Foreskin keratinocyte (primary cell): ENCODE measurements at places on chromosomes 16 and 17. TPM values are rescaled to one million over a fixed set of nuclear protein-coding genes. Genes with fewer than 3 reads are reported as not detected.

TBX21 gene
- not detected in 2 replicates for polyA plus RNA-seq

TEX19 gene
- 0.02 TPM in 1 of 2 replicates, not detected in the other for polyA plus RNA-seq

ARL5C gene
- polyA plus RNA-seq = not detected in 2 replicates

SMIM5 gene
- polyA plus RNA-seq = 0.06 TPM in 1 of 2 replicates, not detected in the other

KRT24 gene
- 0.04 TPM in 1 of 2 replicates, not detected in the other for polyA plus RNA-seq

SPNS3 gene
- polyA plus RNA-seq = 0.12 TPM in 1 of 2 replicates, not detected in the other

IRF8 gene
- not detected in 2 replicates for polyA plus RNA-seq

TEKT3 gene
- polyA plus RNA-seq = not detected in 2 replicates

SSTR5 gene
- not detected in 2 replicates for polyA plus RNA-seq

CLDN7 gene
- 20.9 and 25.0 TPM in 2 replicates for polyA plus RNA-seq

ARHGDIG gene
- polyA plus RNA-seq = not detected in 2 replicates

TPSB2 gene
- polyA plus RNA-seq = not detected in 2 replicates

DNAH2 gene
- 0.06 and 0.09 TPM in 2 replicates for polyA plus RNA-seq

SOCS1 gene
- polyA plus RNA-seq = 8.8 and 13.1 TPM in 2 replicates

DHRS7C gene
- polyA plus RNA-seq = not detected in 2 replicates

SLC5A10 gene
- polyA plus RNA-seq = 0.06 TPM in 1 of 2 replicates, not detected in the other

CD300A gene
- not detected in 2 replicates for polyA plus RNA-seq

ARL4D gene
- 26.9 and 30.9 TPM in 2 replicates for polyA plus RNA-seq
